ENCODE measurements at places on chromosomes 1 and 21.
A peak's percentile ranks its signal among the peaks of the same experiment; 100 is the strongest.

DNA sequence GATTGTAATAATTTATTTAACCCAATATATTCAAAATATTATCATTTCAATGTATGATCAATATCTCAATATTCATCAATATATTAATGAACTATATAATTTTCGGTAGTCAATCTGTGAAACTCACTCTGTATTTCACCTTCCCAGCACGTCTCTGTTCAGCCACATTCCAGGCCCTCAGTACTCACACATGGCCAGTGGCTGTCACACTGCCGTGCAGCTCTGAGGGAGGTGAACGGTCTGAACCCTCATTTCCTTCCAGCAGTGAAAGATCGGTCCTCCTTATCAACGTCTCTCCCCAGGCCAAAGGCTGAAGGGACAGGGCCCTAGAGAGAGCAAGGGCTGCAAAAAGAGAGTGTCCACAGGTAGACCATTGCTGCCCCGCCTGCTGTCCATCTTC, 39.5 kb upstream of the ZNF124 start:
- DNase-seq = no peak

- no peak for DNase-seq
Measured at GRCh38 chr21:35468991-35469390, 419.9 kb upstream of the RUNX1 start.

DNA sequence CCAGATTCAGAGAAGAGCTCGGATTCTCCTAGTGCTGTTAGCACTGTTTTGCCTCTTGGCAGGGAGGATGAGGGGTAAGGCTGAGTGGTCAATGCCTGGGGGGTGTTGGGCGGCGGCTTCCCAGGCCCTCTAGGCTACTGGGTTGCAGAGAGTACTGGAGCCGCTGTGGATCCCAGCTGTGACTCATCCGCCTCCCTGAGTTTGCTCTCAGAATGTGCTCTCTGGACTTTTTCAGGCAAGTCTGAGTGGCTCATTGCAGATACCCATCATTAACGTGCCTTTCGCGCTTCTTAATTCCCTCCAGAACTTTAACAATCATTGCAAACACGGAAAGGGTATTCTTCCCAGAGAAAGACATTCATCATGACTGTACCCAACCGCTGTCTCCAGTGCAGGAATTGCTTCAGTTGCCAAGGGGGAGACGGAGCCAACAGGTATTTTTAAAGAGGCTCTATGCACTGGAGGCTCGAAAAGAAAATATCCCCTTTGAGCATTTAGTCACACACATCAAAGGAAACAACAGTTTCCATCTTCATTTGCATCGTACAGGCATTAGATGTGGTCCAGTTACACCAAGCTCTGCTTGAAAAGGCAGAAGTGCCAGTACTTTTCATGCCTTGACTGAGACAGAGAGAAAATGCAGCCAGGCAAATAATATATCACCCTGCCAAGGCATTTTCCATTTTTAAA, 14.4 kb upstream of the CAMTA1 start:
- no peak for DNase-seq

GRCh38 chr1:202105571-202106339, 17.0 kb upstream of the GPR37L1 start:
- DNase-seq = no peak

DNA sequence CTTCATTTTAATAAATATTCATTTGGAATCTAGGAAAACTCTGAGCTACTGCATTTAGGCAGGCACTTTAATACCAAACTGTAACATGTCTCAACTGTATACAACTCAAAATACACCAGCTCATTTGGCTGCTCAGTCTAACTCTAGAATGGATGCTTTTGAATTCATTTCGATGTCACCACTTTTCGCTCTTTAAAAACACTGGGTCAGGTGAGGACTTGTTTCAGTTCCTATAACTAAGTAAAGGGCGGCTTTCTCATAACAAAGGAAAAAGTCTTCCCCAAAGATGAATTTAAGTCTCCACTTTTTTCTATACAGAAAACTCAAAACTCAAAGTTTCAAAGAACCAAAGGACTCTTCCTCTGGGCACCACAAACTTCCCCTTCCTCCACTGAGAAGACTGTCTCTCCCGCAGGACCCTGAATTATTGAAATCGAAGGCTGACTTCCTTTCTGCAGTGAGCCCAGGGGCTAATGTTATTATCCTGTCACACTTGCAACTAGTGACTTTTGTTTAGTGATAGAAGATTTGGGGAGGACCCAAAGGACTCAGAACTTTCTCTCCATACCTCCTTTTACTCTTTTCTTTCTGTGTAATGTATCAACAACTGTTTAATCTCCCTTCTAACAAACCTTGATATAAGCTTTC, 9.7 kb upstream of the DHX9 start:
- DNase-seq = no peak

DNA sequence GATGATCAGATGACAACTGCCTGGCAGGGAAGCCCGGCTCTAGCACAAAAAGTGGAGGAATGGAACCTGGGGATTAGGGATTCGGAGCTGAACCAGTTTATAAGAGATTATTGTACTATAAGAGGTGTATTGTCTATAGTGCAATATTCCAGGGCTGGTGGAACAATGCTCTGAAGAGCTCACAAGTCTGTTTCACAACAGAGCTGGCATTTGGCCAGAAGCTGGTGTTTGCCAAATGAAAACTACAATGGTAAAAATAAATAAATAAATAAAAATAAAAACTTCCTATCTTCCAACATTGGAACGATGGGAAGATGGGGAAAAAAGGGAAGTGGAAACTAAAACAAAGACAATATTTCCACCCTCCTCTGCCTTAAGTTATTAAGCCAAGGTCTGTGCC, 73.5 kb downstream of the CHODL start:
- DNase-seq = no peak

GRCh38 chr1:37752213-37752582, 12.7 kb downstream of the EPHA10 start:
- no peak for DNase-seq

DNA sequence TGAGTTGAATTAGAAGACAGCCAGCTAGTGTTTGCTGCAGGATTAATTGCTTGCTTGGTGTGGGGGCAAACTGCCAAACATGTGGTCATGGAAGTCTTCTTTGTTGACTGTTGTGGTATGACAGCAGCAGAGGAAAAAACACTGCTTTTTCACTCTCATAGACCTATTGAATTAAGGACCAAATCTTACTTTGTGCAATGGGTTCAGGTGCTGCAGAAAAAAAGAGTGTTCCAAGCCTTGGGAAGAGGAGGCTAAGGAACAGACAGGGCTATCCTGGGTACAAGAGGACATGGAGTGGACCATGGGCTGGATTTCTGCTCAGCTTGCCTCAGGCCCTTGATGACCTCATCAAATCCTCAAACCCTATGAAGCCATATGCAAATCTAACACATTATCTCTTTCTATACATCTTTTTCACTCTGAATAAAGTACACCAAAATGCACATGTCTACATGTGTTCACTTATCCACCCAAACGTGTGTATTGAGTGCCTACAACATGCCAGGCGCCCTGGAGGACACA, 61.5 kb downstream of the SIPA1L2 start:
- DNase-seq = peak; percentile 71

DNA sequence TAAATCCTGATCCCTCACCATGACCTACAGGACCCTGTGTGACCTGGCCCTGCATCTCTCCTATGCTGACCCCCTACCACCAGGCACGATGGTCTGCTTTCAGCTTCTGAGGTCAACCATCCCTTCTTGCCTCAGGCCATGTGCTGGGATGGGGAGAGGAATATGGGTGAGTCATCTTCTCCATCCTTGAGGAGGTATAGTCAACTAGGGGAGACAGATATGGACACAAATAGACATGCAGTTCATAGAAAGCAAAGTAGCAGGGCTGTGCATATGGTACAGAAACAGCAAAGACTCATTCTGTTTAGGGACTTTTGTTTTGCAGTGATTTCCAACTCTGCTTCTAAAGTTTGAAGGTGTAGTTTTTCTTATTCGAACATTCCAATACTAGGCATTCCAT, 250.8 kb upstream of the FGGY start:
- DNase-seq = no peak

- peak; percentile 99 for DNase-seq
Measured at GRCh38 chr1:155695072-155695471, 6.2 kb downstream of the DAP3 start.

DNA sequence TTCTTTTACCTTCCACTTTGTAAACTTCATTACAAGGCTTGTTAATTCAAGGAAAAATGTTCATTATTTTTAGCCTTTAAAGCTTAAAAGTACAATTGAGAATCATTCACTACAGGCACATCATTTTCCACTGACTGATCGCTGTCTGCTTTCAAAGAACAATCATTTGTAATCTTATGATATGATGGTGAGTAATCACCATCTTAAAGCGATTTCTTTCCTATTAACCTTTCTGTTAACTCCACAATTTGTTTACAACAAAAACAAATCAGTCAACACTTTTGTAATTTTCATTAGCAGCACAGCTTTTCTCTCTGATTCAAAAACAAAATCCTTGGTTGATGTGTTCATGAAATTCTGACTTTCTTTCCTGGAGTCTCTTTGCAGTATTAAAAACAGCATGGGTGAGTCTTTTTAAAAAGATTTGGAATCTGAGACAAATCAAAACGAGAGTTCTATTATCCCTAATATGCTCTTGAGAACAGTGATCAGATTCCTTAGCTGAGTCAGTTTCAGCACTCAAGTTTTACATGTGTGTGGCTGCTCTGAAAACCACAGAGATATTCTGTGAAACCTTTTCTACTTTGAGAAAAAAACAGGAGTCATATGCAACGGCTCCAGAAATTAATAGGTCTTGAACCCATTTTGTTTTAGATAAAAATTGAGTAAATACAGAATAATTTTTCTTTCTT, 145.8 kb upstream of the TMPRSS15 start:
- no peak for DNase-seq

- DNase-seq = no peak
Measured at GRCh38 chr1:197272791-197273190, 4.7 kb downstream of the CRB1 start.

DNA sequence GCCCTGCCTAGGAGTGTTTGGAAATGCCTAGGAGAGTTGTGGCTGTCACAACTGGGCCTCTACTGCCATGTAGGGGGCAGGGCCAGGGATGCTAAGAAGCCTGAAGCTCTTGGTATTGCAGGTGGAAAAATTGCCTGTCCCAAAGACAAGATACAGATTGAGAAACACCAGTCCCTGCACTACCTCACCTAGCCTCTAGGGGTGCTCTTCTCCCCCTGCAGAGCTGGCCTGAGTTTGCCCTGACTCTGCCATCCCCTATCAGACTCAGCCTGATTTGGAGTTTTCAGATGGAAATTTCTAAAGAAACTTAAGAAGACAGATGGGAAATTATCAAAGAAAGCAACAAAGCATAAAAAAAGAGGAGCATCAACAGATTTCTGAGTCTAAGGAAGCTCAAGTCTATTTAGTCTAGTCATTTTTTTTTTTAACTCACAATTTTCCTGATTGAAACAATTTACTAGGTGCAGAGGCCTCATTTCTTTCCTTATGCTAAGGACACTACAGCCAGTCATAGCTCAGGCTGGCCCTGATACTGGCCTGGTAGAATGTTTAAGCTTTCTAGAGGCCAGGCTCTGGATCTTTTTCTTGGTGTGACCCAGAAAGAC, 61.4 kb upstream of the LRRN2 start:
- no peak for DNase-seq

- no peak for DNase-seq
Measured at GRCh38 chr1:112793631-112794565, 78.8 kb upstream of the PPM1J start.

- no peak for DNase-seq
Measured at GRCh38 chr1:95168761-95169351, 51.7 kb downstream of the TLCD4 start.

DNA sequence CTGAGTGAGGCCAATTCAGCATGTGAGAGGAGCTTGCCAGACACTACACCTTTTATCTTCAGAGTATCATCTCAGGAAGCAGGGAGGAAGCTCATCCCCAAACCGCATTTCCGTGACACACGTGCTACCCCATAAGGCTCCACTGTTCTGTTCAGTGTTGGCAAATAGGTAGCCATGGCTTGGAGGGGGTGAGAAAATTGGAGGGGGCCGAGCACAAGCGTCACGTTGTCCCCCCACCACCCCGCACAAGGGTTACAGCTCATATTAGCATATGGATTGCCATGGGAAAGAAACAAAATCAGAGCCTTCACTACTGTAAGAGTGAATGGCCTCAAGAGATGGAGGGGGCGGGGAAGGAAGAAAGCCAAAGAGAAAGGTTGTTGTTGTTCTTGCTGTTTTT, 46.7 kb downstream of the OLIG1 start:
- DNase-seq = no peak

DNA sequence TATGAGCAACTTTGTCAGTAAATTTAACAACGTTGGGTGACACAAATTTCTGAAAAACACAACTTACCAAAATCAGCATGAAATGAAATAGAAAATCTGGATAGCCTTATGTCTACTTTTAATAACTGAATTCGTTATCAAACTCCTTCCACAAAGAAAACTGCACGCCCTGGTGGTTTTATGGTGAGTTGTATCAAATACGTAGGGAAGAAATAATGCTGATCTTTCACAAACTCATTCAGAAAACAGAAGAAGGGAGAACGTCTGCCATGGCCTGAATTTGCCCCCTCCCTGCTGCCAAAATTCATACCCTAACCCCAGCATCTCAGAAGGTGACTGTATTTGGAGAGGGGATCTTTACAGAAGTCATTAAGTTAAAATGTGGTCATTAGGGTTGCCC, 50.0 kb upstream of the COL18A1 start:
- no peak for DNase-seq

DNA sequence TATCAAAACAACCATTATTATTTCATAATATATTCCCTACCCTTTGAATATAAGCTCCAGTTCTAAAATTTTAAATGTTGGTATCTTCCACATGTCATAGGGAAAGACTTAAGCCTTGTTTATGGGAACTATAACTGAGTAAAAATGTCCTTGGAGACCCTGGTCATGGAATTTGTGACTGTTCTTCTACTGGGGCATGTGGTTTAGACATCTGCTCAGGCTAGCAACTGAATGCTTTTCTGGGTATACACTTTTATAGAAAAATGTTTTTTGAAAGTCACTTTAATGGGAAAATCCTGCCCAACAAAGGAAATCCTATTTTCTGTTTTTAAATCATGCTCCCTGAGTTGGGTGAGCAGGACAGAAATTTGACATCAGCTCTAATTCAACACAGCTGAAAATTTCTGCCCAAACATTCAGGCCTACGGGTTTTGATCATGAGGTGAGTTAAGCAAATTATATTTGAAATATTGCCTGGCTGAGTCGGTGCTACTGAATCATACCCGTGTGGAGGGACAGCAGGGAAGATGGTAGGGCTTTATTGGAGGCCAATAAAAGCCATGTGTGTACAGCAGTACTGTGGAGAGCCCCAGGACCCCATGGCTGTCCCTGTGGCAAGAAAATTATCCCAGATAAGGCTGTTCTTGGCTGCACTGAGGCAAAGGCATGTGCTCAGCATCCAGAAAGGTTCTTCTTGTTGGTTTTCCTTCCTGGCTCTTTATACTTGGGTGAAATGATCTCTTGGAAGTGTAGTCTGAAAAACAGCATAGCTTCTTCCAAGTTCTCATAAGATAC, 391.8 kb downstream of the DISC1 start:
- DNase-seq = no peak

DNA sequence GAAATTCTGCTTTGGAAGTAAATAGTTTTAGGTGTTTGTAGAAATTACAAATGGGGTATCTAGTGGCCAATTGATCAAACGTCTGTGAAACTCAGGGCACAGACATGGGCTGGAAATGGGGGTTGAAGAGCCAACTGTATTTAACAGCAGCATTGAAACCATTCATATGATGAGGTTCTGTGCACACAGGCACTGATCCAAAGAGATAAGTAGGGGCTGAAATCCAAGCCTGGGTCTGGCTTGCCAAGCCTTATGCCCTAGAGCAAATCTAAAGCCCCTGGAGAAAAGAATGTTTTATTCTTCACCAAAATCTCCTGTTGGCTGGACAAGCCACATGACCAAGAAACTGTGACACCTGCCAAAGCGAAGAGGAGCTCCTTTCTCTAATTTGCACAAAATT, 67.6 kb upstream of the ST6GALNAC5 start:
- no peak for DNase-seq

- DNase-seq = no peak
Measured at GRCh38 chr21:32753818-32754585, 17.6 kb downstream of the PAXBP1 start.
